ENCODE measurements at places on chromosomes 1 and 21.

DNA sequence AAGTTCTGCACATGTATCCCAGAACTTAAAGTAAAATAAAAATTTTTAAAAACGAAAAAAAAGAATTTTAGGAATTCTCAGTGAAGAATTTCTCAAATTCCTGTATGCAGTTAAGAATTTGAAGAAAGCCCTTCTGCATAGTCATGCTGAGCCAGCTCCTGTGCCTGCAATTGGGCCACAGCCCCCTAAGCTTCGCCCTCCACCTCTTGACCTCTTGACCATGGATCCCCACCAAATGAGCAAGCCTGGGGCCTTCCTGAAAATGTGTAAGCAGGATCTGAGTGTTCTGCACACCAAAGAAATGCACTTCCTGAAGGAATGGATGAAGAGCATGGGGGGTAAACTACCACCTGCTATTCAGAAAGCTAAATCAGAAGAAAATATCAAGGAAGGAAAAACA is 52.0 kb downstream of the NBPF6 start:
- no peak for DNase-seq

- DNase-seq, result no peak
These were observed 710 bp upstream of the SLC30A1 start for GRCh38 chr1:211579440-211580302.

- no peak for DNase-seq
These were observed 456.6 kb downstream of the RPS6KC1 start for GRCh38 chr1:213507472-213508223.

- DNase-seq, result no peak
These were observed 214.7 kb upstream of the PTGFR start for GRCh38 chr1:78275906-78276685.

DNA sequence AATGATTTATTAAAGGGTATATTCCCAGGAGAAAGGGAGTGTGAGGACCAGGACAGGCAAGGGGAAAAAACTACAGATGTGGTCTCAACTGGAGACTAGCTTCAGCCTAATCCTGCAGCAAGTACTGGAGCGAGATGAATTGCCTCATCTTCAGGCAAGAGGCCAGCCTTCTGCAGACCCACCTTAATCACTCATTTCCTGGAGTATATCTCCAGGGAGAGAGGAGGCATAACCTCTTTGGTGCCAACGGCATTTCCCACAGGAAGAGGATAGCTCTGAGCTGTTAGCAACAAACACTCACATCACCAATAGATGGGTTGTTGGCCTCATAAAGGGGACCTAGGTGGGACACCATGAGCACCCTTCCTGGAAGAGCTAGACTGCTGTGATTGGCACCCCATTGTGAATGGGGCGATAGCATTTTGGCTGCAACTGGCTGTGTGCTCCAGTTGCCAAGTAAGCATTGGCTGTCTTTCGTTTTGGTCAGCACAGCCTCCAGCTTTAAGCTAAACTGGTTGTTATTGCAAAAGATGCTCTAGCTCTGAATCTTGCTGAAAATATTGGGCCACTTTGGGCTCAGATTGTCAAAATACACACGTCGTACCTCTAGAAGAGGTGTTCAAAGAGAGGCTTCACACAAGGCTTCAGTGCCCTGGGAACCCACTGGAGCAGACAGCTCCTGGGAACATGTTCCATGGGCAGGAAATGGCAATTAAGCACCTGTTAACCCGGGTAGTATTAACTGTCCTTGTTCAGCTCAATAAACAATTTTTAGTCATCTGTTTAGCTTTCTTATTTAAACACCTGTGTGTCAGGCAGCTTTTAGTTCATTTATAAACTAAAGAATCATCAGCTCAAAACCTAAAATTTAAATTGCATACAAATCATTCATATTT is 314.8 kb upstream of the C1orf87 start:
- DNase-seq, result no peak

DNA sequence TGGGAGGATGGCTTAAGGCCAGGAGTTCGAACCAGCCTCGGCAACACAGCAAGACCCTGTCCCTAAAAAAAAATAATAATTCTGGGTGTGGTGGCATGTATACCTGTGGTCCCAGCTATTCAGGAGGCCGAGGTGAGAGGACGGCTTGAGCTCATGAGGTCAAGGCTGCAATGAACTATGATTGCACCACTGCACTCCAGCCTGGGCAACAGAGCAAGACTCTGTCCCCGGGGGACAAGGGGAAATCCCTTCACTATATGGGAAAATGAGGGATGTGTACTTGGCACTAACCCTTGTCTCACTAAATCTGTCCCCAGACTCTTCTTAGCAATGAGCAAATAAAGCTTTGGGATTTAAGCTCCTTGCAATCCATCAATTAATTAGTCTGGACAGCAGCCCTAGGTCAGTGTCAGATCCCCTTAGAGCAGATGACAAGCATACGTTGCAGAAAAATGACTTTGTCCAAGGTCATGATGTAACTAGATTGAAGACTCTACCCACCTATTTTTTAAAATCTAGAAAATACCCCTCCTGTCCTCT is 9.4 kb downstream of the KDM5B start:
- no peak for DNase-seq

GRCh38 chr1:30523055-30524020 is 200.0 kb downstream of the MATN1 start:
- no peak for DNase-seq

DNA sequence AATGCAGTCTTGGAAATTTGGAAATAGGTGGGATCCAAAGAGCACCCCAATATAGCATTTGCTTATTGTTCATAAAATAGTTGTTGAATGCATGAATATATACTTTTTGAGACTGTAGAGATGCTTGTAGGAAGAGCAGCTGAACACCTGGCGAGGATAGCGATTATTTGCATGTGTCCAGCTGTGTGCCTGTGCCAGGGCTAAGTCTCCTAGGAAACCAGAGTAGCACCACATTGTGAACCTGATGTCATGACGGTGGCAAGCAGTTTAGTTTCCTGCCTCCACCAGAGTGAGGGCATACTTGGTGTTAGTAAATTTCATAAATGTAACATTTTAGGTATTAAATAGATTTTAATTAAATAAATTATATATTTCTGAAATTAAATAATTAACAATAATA is 37.3 kb upstream of the IRF2BP2 start:
- no peak for DNase-seq

GRCh38 chr1:98991127-98992012 is 13.3 kb downstream of the PLPPR5 start:
- no peak for DNase-seq

DNA sequence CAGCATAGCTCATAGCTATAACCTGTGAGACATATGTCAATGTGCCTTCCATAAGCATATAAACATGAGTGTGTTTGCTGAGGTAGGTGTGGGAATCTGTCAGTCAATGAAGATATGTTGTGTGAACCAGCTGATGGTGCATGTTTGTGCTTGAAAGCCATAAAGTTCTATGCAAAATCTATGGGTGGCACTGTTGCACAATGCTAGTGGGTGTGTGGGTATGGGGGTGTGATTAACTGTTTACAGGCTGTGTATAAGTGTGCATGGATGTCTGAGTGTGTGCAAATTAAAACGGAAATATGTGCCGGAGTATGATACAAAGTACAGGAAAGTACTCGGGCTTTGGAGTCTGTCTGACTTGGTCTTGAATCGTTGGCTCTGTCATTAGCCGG is 1.0 kb upstream of the ATP2B4 start:
- peak; percentile 52 for DNase-seq

DNA sequence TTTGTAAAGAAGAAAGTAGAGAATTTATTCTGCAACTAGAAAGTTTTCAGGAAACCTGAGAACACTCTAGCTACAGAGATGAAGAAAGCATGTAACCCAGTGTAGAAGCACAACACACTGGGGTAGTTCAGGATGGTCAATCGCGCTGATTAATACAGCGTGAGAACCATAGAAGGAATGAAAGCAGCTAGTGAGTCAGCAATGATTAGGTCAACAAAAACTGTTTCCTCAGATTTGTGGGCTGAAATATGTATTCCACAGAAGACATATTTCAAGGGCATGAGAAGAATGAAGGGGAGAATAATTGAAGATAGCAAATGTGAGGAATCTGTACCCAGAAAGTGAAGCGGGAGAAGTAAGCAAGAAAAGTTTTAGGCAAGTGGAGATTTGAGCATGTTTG is 97.8 kb upstream of the ADGRL2 start:
- no peak for DNase-seq

GRCh38 chr1:117049857-117050256 is 10.3 kb upstream of the TTF2 start:
- DNase-seq, result no peak

GRCh38 chr21:14096172-14096571 is 114.6 kb downstream of the LIPI start:
- DNase-seq, result no peak

DNA sequence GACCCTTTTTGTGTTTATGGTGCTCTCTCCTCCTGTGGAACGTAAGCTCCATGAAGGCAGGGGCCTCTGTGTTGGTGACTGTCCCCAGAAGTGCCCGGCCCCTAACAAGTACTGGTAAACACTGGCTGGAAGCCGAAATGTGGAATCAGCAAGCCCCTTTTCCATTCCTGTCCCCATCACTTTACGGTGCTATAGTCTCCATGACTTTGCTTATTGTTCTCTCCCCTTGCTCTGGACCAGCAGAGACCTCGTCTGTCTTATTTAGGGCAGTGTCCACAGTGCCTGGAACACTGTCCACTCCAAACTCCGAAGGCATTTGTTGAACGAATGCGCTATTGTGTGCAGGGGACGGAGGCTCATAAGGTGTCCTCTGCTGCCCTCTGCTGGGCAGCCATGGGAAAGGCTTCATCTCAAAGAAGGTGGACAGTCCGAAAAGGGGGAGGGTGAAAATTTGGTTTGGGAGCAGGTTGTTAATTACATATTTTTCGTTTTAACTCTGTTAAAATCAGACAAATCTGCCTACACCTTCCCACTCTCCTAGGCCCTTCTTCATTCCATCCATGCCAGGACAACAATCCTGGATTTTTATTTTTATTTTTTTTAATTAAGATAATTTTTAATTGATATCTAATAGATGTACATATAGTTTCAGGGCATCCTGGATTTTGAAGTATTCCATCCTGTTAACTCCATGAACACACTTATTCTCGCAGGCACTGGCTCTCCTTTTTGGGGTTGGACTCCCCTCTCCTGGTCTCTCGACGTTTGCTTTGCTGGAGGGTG is 115.6 kb downstream of the PGBD5 start:
- DNase-seq, result peak; percentile 59

DNA sequence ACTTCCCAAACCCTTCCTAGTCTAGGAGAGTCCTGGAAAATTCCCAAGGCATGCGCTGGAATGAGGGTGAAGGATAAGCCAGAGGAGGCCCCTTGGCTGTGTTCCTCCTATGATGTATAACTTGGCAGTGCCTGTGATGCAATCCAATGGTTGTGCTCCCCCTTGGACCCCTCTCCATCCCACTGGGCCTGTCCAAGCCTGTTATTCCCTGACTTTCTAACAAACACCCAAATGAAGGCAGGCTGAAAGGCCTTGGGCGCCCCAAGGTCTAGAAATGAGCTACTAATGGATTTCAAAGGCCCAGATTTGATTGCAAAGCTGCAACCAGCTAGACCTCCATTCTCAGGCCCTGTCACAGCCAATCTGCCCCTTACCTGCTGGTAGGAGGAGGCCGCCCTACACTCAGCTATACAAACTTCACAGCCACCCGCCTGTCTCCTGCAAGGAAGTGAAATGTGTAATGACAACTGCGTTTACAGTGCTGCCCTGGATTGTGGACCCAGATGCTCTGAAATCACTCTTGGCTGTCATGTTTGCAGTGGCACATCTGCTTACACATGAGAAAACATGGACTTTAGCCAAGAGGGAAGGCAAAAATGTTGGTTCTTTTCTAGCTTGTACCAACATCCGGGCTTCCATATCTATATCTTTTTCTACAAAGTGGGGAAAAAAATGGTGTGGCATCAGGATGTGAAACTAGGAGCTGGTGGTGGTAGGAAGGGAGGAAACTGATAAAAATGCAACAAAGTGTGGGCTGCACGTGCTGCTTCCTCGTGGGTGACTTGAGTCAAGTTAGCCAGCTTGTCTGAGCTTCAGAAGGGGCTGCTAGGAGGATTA is 130.4 kb downstream of the TRABD2B start:
- DNase-seq, result no peak

GRCh38 chr1:20587661-20588053 is 1.2 kb upstream of the CDA start:
- no peak for DNase-seq

- DNase-seq, result no peak
These were observed 150.1 kb upstream of the ZNF644 start for GRCh38 chr1:91171898-91172297.

DNA sequence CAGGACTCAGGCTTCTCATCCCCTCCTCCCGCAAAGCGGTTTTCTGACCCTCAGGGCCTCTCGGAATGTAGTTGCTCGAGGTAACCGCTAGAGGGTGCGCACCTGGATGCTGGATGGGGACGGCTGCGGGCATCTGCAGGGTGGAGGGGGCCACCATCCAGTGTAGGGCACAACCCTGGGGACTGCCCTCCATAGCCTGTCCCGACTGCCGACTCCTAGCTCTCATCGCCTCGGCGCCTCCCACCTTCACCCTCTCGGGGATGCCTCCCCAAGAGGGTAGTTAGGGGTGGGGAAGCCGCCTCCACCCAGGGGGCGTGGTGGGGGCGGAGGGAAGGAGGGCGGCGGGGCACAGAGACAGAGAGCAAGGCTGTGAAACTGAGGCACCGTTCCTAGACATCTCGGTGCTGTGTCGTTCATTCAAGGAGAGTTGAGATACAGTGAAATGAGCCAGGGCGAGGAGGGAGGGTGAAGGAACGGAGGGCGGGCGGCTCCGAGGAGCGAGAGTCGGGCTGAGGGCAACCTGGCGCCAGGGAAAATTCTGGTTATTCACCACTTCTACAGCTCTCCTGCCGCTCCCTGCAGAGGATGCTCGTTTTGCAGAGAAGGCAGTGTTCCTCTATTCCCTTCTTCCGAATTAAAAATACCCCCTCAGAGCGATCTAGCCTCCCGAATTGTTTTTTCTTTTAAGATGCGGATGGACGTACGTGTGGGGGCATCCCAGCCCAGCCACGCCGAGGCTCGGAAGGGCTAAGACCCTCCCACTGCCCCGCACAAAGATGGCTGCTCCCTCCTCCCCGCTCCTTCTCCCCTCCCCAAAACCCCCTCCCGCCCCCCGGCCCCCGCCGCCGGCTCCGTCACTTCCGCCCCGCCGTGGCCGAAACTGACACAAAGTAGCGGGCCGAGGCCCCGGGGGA is at the start of gene ATP8B2:
ATP8B2 (plus strand) TSS at position 857 of the 914 bp plus-strand sequence. CDS start 2,617 bp downstream, outside the sequence.
- DNase-seq, result peak; percentile 76

- DNase-seq, result no peak
These were observed 24.4 kb downstream of the MCOLN2 start for GRCh38 chr1:84972377-84972987.

DNA sequence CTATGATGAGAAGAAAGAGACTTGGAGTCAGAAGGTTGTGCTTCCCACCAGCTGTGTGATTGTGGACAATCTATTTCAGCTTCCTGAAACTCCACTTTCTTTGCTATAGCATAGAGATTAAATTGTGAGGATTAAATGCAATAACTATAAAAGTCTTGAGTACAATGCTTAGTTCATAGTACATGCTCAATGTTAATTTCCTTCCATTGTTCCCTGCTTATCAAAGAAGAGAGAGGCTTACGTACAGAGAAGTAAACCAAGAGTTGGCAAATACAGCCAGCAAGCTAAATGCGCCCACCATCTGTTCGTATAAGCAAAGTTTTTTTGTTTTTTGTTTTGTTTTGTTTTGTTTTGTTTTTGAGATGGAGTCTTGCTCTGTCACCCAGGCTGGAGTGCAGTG is 317.9 kb upstream of the NFIA start:
- DNase-seq, result no peak

Measured in activated CD4-positive, alpha-beta T cell treated with anti-CD3 and anti-CD28 coated beads, Interleukin-2, amount 50 U/mL, for 1 hour (primary cell).